NCI-H446 (cell line): ENCODE measurements at places on chromosomes 12 and 14.
A peak's percentile ranks its signal among the peaks of the same experiment; 100 is the strongest.

GRCh38 chr12:108551535-108551934, 9.4 kb downstream of the SART3 start:
- no peak for DNase-seq

DNA sequence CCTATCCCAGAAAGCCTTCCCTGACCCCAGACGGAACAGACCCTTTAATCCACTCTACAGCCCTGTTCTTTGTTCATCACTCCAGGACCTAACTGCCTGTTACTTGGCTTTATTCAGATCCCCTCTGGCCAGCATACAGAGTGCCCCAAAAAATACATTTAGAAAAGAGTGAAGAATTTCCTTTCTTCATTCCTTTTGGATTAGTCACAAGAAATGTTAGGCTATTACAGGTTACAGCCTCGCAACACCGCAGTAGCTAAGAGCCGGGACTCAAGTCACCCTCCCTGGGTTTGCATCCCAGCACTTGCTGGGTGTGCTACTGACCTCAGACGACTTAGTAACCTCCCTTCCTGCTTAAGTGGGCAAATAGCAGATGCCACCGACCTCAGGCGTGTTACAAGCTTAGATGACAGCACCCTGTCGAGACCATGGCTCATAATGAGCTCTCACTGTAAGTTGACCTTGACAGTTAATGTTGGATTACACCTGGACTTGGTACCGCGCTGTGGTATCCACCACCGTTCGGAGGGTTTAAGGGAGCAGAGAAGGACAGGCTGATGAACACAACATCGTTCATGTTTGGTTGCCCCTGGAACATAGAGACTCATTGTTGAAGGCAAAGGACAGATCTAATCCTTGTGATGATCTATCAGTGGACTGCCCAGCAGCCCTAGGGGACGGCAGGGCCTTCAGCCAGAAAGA, 12.9 kb downstream of the GLRX5 start:
- no peak for DNase-seq

- no peak for DNase-seq
Observed at GRCh38 chr14:24565766-24566165, 10.3 kb downstream of the CTSG start.

GRCh38 chr12:53591301-53592206, 34.6 kb downstream of the ATF7 start:
- peak; percentile 59 for DNase-seq

DNA sequence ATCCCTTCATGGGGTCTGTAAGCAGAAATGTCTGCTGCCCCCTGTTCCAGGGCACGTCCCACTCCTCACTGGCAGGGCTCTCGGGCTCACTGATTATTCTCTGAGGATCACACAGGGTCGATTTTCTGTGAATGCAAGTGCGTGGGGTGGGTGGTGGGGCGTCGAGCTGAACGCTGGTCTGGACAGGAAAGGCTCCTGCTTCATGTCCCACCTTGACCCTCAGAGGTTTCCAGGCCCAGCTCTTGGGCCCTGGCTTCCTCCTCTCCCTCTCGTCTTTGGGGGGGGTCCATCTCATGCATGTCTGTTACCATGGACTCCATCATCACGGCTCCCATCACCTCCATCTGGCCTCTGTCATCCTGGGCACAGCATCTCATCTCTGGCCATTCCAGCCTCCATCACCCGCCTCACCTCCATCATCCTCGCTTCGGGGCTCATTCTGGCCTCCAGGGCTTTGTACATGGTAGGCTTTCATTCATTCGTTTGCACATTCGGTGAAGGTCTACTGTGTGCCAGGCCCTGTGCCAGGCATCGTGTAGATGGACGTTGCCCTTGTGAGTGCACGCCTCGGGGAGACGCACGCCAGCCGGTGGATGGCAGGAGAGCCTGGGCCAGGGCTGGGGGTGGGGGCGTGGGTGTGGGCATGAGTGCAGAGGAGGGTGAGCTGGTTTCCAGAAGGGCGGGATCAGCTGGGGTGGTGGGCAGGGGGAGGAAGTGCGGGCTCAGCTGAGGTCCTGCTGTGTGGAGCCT, 34.7 kb downstream of the RTL1 start:
- no peak for DNase-seq

DNA sequence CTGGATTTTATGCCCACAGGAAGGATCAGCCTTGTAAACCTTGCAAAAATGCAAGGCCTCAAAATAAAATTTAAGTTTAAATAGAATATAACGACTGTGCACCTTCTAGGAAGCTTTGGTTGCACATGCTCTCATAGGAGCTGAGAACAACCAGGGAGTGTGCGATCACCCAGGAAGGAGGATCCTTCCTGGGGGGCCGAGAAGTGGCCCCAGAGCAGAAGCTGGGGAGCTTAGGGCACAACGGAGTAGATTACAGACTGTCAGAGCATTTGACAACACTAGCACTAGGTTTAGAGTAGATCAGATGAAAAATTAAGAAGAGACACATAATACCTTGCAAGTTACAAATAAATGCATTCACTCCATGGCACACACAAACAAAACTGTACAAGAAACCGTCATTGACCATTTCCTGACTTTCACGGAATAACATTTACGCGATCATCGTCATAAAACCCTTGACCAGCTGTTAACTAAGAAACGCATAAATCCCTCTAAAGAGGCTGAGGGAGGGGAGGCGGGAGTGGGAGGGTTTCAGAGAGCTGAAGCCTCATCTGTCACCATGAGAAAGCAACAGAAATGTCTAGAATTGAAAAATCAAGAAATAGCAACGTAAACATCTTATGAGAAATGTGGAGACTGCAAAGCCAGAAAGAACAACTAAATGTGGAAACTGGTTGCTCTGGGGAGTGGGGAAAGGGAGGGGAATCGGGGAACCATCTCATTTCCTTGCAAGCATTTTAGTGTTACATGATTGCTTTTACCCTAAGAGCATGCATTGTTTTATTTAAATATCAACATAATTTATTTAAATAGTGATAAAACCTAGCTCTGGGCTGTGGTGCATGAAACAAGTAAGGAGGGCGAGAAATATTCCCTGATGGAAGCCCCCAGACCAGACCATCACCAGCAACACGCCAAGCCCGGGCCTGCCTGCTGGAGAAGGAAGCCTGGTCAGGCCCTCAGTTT, 13.1 kb upstream of the CCDC85C start:
- no peak for DNase-seq

GRCh38 chr12:107079172-107080011, 14.0 kb downstream of the CRY1 start:
- DNase-seq: no peak

- DNase-seq: no peak
Observed at GRCh38 chr12:39006286-39006685, 100.9 kb upstream of the CPNE8 start.

DNA sequence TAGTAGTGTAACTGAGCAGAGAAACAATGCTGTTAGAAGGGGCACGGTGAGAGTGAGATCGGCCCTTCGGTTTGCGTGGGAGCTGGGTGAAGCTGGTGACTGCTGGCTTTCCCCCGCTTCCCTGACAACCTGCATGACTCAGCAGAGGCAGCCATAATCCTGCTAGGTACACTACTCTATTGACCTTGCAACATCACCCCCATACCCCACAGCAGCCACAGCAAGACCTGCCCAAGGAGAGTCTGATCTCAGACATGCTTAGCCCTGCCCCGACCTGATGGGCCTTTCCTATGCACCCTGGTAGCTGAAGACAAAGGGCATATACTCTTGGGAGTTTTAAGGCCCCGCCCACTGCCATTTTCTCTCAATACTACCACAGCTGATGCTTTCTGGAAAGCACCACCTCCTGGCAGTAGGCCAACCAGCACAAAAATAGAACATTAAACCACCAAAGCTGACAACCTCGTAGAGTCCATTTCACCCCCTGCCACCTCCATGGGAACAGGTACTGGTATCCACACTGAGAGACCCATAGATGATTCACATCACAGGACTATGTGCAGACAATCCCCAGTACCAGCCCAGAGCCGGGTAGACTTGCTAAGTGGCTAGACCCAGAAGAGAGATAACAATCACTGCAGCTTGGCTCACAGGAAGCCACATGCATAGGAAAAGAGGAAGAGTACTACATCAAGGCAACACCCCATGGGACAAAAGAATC, 75.9 kb upstream of the RGS6 start:
- no peak for DNase-seq

DNA sequence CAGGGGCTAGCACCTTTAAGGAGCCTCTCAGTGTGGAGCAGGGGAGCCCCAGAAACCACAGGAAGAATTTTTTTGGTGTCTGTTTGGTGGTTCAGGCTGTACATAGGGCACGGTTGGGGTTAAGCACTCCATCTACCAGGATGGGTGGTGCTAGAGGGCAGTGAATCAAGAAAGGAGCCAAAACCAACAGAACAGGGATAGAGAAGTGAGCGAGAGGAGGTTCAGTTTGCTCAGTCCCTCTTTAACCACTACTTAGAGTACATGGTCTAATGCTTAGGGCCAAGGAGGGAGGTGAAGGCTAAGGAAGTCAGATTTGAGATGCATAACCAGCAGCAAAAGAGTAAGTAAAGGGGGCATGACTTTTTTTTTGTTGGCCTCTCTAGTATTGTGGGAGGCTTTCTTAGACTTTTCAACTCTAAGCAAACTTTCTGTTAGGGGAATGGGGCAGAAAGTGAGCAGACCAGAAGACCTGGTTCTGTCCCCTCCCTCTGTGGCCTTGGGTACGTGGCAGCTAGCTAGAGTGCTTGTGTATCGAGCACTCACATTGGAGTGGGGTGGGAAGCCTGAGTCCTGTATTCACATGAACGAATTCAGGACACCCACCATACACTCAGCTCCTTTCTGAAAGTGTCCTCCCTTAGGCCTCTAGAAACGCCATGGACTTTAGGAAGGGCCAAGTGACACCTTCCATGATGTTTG, 6.6 kb upstream of the NPFF start:
- DNase-seq: no peak

- DNase-seq: no peak
Observed at GRCh38 chr12:40171501-40171900, 53.3 kb upstream of the LRRK2 start.

DNA sequence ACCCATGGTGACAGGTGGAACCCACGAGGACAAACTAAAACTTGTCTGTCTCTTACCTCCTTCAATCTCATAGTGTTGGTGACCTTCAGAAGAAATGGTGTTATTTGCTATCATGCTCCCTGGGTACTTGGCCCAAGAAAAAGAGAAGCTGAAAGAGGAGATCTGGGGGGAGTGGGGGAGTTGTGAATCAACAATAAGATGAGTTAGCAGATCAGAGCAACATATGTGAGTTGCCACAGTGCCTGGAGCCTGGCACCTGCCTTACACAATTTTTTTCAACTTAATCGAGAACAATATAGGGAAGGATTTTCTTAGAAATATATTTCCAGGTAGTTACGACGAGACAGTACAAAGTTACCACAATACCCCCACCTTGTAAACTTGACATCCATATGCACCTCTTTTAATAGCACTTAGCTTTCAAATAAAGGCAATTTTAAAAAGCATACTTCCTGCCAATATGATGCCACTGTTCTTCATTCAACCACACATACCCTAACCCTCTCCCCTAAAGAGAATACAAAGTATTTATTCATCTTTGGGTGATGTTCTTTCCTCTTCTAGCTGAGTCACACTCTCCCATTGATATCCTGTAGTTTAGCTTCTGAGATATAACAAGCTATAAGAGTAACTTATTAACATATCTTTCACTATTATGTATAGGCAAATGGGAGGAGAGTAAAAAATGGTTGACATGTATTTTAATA, 424.1 kb upstream of the OR4E1 start:
- DNase-seq: no peak

- DNase-seq: no peak
Observed at GRCh38 chr14:69553252-69553651, 21.4 kb downstream of the CCDC177 start.

- no peak for DNase-seq
Observed at GRCh38 chr12:4870423-4870822, 39.3 kb upstream of the KCNA1 start.
